ENCODE measurements at places on chromosomes 6 and 20.

DNA sequence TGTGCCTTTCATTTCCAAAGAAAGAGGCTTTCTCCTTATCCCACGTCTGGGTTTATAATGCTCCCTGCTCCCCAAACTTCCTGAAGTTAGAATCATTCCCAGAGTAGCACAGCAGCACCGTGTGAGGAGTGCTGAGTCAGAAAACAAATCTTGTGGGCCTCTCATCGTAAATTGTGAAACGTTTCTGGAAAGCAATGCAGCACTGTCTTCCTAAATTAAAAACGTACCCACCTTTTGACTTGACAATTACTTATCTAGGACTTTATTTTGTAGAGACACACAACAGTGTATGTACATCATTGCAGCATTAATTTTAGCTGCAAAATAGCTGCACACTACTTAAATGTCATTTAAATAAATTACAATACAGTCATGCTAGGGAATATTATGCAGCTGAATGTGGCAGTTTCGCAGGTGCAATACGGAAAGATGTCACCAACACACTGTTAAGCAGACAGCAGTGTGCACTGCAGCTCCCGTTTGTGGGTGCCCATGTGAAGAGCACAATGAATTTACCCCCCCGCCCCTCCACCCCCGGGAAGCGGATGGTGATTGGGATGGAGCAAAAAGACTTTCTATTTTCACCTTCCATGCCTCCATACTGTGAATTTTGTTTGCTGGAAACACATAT lies 30.8 kb downstream of the RRBP1 start:
- DNase-seq = no peak

GRCh38 chr20:36526521-36527011 lies 14.8 kb upstream of the MYL9 start:
- no peak for DNase-seq

GRCh38 chr6:1864496-1864895 lies 254.8 kb downstream of the FOXC1 start:
- DNase-seq = no peak

DNA sequence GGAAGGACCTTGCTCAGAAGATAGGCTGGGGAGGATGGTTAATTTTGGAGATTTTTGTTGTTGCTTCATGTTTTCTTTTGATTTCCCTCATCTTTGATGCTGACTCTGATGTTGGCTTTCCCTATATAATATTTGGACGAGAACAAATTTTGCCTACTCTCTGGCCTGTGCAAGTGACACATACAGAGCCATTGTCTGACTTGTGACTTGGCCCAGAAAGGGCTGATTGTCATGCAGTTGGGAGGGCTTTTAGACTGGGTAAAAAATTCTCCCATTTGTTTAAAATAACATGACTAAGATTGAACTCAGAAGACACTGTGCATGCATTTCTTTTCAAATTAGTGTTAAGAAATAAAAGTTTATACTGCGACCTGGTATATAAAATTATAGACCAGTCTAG lies 98.6 kb upstream of the SUPT3H start:
- no peak for DNase-seq

GRCh38 chr6:156310701-156311100 lies 466.5 kb upstream of the ARID1B start:
- DNase-seq = no peak

- DNase-seq = no peak
Measured at GRCh38 chr6:41656002-41656691, 17.9 kb downstream of the MDFI start.

- no peak for DNase-seq
Measured at GRCh38 chr6:138656364-138657064, 117.1 kb upstream of the CCDC28A start.

DNA sequence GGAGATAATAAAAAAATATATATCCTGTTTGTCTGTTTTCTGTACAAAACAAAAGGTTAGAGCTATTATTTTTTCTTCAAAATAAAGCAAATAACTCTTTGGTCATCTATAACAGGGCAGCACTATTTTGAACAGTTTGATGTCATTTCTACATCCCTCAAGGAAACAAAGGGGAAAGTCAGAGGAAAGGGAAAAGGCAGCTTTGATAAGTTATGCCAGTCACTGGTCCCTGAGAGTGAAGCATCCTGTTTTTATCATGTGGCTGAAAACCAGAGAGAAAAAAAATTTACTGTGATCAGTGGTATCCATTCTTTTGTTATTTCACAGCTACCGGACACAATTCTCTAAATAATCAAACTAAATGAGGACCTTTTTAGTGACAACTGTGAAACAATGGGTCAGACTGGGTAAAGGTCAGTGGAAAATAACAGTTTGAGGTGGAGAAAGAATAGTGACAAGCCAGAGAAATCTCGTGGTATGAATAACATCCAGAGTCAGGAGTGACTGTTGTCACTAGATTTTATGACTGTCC lies 356.0 kb downstream of the HDGFL1 start:
- no peak for DNase-seq

GRCh38 chr6:4299476-4299875 lies 164.1 kb upstream of the ECI2 start:
- no peak for DNase-seq
